Right atrium auricular region (tissue), 2 donors: ENCODE measurements at places on chromosomes 11 and 22. TPM values are rescaled to one million over a fixed set of nuclear protein-coding genes. Genes with fewer than 3 reads are reported as not detected.

Gene OR2AT4
- not detected for total RNA-seq

Gene TBX10
- not detected for total RNA-seq

Gene OR5M10
- total RNA-seq, result not detected

Gene C2CD3
- 15.4 TPM for total RNA-seq

Gene TIGD3
- 0.22 TPM for total RNA-seq

Gene TPBGL
- 0.15 TPM for total RNA-seq

Gene DEUP1
- total RNA-seq, result not detected

DNA sequence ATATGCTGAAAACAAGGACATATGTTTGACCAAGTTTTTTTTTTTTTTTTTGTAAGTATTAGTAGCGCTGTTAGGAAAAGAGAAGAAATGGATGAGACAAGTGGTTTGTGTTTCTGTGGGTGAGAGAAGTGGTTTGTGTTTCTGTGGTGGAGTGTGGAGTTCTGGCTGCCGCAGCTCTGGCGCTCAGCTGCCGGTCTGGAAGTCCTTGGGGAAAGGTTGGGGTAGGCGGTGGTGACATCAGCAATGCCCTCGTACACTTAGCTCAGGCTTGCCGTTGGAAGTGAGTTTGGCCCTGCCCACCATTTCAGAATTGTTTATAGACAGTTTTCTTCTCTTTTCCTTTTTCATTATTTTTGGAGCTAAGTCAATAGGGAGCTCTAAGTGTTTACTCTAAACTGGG is 116.6 kb downstream of the TBC1D22A start:
- H3K4me3 ChIP-seq, result no peak overlapping the region
- H3K27ac ChIP-seq, result no peak overlapping the region
- no peak for DNase-seq
- H3K27me3 ChIP-seq, result no peaks in the 10 kb centered on the region

DNA sequence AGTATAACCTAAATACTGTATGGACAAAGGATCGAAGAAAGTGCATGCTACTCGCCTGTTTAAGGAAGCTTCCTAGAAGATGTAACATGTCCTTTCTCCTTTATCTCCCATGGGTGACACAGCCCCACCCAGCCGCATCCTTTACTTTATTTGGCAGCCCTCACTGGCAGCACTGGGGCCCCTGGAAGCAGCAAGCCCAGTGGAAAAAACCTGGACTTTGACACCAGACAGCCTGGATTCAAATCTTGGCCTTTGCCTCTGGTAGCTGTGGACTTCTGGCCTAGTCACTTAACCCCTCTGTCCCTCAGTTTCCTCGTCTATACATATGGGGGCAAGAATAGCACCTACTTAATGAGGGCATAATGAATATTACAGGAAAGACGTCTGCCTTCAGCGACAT is 67.1 kb downstream of the MYEOV start:
- H3K36me3 ChIP-seq, result no peaks in the 10 kb centered on the region
- H3K27me3 ChIP-seq, result no peaks in the 10 kb centered on the region
- H3K27ac ChIP-seq, result no peak overlapping the region

- no peaks in the 10 kb centered on the region for H3K27me3 ChIP-seq
- no peaks in the 10 kb centered on the region for H3K4me1 ChIP-seq
- H3K4me3 ChIP-seq, result no peak overlapping the region
- no peak for DNase-seq
Measured at GRCh38 chr11:9527481-9528135, 45.9 kb upstream of the WEE1 start.

DNA sequence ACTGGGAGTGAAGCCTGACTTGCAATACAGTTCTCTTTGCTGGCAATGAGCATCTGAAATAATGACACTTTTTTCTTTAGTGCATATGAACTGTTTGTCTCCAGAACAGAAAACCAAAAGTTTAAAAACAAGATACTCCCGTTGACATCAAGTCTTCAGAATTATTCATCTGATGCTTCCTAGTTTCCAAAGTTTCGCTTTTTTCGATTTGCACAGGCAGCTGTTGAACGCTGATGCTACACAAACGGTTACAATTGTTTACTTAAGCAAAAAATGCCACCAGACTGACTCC is 612 bp upstream of the BIRC2 start:
- H3K4me1 ChIP-seq, result no peaks in the 10 kb centered on the region
- peak overlapping the region; percentile 99 for H3K27ac ChIP-seq
- DNase-seq, result no peak
- no peaks in the 10 kb centered on the region for H3K36me3 ChIP-seq
- peak overlapping the region; percentile 69 for H3K4me3 ChIP-seq

DNA sequence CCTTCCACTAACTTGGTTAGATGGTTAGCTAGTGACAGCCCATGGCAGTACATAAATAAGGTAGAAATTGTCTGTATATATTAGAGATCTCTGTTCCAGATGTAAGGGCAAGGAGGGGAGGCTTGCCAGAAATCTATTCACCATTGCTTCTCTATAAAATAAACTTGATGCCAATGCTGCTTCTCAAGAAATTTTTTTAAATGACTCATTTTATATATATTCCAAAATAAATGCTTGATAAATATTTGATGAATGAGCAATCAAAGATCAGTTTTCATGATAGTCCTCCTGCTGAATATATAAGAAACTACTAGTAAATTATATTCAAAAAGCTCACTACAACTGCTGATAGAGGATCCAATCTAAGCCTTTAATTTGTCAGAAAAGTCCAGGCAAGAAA is 710.6 kb upstream of the CCDC179 start:
- H3K4me3 ChIP-seq, result no peak overlapping the region
- H3K36me3 ChIP-seq, result no peaks in the 10 kb centered on the region
- no peaks in the 10 kb centered on the region for H3K27me3 ChIP-seq
- no peak for DNase-seq
- no peak overlapping the region for H3K27ac ChIP-seq

GRCh38 chr11:3671334-3672254 is at the start of gene CHRNA10:
Gene CHRNA10 (minus strand): TSS chr11:3671384. CDS start chr11:3671312, 72 bp downstream.
- H3K27me3 ChIP-seq, result no peaks in the 10 kb centered on the region
- H3K4me1 ChIP-seq, result no peaks in the 10 kb centered on the region
- no peak for DNase-seq
- H3K27ac ChIP-seq, result no peak within 1 kb of the TSS
- H3K36me3 ChIP-seq, result peaks cover 57% of the 10 kb centered on the region
- H3K4me3 ChIP-seq, result no peak within 1 kb of the TSS

GRCh38 chr22:26360169-26360885 is 68.7 kb upstream of the ASPHD2 start:
- peak; percentile 83 for DNase-seq
- H3K27ac ChIP-seq, result no peak overlapping the region
- no peaks in the 10 kb centered on the region for H3K36me3 ChIP-seq
- no peaks in the 10 kb centered on the region for H3K27me3 ChIP-seq
- H3K4me1 ChIP-seq, result no peaks in the 10 kb centered on the region

DNA sequence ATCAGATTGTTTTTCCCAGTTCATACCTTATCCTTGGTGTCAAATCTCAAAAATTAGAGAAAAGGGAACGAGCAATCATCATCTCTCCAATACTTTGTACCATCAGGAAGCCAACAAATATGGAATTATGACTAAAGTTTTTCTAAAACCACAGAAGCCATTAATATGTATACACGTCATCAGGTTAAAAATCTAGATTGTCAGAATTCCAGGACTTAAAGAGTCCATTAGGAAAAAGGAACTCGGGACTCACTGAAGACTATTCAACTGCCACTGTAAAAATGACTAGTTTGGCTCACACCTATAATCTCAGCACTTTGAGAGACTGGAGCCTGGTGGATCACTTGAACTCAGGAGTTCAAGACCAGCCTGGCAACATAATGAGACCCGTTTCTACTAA is 344.4 kb upstream of the LRRC4C start:
- H3K27ac ChIP-seq, result no peak overlapping the region
- H3K27me3 ChIP-seq, result no peaks in the 10 kb centered on the region
- H3K36me3 ChIP-seq, result no peaks in the 10 kb centered on the region
- H3K4me1 ChIP-seq, result no peaks in the 10 kb centered on the region
- DNase-seq, result no peak

DNA sequence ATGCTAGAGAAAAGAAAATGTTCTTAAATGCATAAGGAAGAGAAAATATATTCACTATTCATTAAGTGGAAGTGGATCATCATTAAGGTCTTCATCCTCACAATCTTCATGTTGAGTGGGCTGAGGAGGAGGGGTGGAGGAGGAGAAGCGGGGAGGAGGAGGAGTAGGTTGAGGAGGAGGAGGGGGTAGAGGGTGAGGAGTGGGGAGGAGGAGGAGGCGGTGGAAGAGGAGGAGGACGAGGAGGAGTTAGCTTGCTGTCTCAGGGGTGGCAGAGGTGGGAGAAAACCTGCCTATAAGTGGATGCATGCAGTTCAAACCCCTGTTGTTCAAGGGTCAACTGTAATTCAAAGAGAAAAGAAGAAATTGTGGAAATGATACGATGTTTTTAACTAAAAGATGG is 71.6 kb downstream of the MYEOV start:
- H3K4me1 ChIP-seq, result no peaks in the 10 kb centered on the region
- no peaks in the 10 kb centered on the region for H3K27me3 ChIP-seq
- H3K27ac ChIP-seq, result no peak overlapping the region
- no peak overlapping the region for H3K4me3 ChIP-seq
- DNase-seq, result no peak

GRCh38 chr11:120344302-120345004 is 8.2 kb downstream of the ARHGEF12 start:
- no peak overlapping the region for H3K4me3 ChIP-seq
- peaks cover 96% of the 10 kb centered on the region for H3K4me1 ChIP-seq
- no peak overlapping the region for H3K27ac ChIP-seq
- H3K36me3 ChIP-seq, result no peaks in the 10 kb centered on the region
- DNase-seq, result no peak
- no peaks in the 10 kb centered on the region for H3K27me3 ChIP-seq

- no peaks in the 10 kb centered on the region for H3K36me3 ChIP-seq
- H3K4me1 ChIP-seq, result no peaks in the 10 kb centered on the region
- no peaks in the 10 kb centered on the region for H3K27me3 ChIP-seq
- H3K27ac ChIP-seq, result no peak overlapping the region
Measured at GRCh38 chr11:26234451-26234850, 97.5 kb upstream of the ANO3 start.

DNA sequence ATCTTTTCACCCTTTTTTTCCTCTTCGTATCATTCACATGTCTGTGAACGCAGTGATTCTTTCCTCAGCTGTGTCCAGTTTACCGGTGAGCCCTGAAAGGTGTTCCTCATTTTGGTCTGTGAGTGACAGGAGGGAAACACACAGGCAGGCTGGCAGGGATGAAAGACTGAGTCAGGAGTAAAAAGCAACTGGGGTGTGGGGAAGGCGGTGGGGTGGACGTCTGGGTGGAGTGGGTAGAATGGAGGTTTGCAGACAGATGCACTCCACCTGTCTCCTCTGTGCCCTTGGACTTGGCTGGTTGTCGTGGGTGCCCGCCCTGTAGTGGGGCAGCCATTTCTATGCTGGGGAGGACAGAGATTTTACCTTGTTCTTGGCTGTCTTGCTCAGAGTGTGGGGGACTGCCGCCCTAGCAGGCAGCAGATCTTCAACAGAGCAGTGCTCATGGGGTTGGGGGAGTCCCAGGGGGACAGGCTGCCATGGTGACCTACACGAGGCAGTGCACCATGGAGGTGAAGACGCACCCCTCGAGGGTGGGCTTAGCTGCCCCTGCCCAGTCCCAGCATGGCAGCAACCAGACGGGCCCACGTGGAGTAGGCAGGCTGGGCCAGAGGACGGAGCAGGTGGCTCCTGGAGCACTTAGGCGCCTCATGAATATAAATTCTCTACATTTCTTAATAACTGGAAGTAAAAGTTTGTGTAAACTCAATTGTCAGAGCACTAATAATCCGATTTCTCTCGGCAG is 603.7 kb downstream of the TBC1D22A start:
- no peak for DNase-seq
- H3K4me1 ChIP-seq, result no peaks in the 10 kb centered on the region
- H3K27me3 ChIP-seq, result no peaks in the 10 kb centered on the region
- no peak overlapping the region for H3K27ac ChIP-seq
- no peak overlapping the region for H3K4me3 ChIP-seq

GRCh38 chr11:113859665-113860064 is 15.7 kb downstream of the USP28 start:
- H3K27ac ChIP-seq, result no peak overlapping the region
- no peak overlapping the region for H3K4me3 ChIP-seq
- no peaks in the 10 kb centered on the region for H3K36me3 ChIP-seq

DNA sequence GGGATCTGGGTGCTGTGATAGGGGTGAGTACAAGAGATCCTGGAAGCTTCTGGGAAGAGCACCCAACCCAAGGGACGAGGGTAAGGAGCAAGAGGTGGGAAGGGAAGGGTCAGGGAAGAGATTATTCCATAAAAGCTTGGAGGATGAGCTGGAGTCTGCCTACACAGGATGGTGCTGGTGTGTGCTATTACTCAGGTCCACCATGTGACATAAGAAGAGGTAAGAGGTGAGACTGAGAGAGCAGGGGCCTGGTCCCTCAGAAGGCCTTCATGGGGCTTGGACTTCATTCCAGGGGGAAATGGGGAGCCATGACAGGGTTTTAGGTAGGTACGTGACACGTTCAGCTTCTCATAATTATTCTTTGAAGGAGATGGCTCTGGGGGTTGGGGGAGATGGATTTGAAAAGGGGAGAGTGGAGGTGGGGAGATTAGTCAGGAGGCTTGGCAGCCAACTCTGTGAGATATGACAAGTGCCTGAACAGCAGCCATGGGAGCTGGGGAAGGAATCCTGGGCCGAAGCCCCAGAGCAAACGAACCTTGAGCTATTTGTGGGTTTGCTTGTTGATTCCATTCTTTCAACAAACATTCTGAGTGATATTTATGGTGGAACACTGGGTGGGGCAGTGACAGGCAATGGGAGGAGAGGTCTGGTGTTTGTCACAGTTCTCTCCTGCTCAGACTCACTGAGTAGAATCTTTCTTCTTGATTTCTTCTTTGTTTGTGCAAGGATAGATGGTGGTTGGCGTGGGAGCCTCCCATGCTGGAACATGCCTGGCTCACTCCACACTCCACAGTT is 11.2 kb upstream of the NCAM1 start:
- H3K4me3 ChIP-seq, result no peak overlapping the region
- no peaks in the 10 kb centered on the region for H3K4me1 ChIP-seq
- H3K27ac ChIP-seq, result peak overlapping the region; percentile 26
- H3K27me3 ChIP-seq, result no peaks in the 10 kb centered on the region
- no peak for DNase-seq

- no peak overlapping the region for H3K4me3 ChIP-seq
- H3K4me1 ChIP-seq, result peaks cover 86% of the 10 kb centered on the region
- H3K27ac ChIP-seq, result no peak overlapping the region
- peaks cover 16% of the 10 kb centered on the region for H3K36me3 ChIP-seq
- H3K27me3 ChIP-seq, result no peaks in the 10 kb centered on the region
Measured at GRCh38 chr11:128511712-128512111, 75.6 kb downstream of the ETS1 start.

GRCh38 chr11:1652771-1653540 is 23.4 kb downstream of the KRTAP5-5 start:
- no peaks in the 10 kb centered on the region for H3K27me3 ChIP-seq
- no peaks in the 10 kb centered on the region for H3K4me1 ChIP-seq
- no peak overlapping the region for H3K27ac ChIP-seq
- no peaks in the 10 kb centered on the region for H3K36me3 ChIP-seq

- no peak overlapping the region for H3K4me3 ChIP-seq
- no peaks in the 10 kb centered on the region for H3K36me3 ChIP-seq
- no peaks in the 10 kb centered on the region for H3K4me1 ChIP-seq
- H3K27ac ChIP-seq, result no peak overlapping the region
- DNase-seq, result no peak
Measured at GRCh38 chr22:32684148-32684821, 117.2 kb upstream of the TIMP3 start.
